ENCODE measurements at places on chromosomes 11 and 22.

DNA sequence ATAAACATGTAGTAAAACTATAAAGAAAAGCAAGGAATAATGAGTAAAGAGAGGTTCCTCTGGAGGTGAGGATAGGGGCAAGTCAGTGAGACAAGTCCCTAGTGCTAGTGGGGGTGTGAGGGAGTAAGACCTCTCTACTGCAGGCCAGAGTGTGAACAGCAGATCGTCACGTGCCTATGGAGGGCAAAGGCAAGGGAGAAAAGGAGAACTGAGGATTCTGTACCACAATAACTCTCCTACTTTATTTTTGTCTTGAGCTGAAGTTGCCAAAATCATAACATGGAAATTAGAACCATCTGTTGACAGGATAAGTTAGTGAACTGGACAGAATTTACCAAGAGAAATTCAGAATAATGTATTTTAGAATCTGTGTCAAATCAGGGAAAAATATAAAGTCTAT lies 77.6 kb downstream of the ENTHD1 start:
- no peak for DNase-seq

GRCh38 chr11:22984045-22984444 lies 123.8 kb upstream of the CCDC179 start:
- no peak for DNase-seq

DNA sequence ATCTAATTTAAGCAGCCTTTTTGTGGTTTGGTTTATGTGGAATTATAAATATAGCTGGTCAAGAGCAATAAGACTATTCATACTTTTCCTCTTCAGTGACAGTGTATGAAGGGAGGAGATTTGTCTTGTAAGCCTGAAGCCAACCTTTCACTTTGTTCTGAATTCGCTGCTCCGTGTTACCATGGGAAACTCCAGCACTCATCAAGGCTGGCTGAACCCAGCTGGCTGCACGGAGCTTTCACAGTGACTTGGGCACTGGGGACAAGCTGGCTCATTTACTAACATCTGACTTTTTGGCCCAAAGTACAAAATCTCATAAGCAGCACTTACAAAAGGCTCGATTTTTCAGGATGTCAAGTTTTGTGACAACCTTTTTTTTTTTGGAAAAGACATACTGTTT lies 120.4 kb upstream of the GRIA4 start:
- DNase-seq, result no peak

- no peak for DNase-seq
Measured at GRCh38 chr11:36622431-36623136, 24.5 kb upstream of the RAG2 start.

DNA sequence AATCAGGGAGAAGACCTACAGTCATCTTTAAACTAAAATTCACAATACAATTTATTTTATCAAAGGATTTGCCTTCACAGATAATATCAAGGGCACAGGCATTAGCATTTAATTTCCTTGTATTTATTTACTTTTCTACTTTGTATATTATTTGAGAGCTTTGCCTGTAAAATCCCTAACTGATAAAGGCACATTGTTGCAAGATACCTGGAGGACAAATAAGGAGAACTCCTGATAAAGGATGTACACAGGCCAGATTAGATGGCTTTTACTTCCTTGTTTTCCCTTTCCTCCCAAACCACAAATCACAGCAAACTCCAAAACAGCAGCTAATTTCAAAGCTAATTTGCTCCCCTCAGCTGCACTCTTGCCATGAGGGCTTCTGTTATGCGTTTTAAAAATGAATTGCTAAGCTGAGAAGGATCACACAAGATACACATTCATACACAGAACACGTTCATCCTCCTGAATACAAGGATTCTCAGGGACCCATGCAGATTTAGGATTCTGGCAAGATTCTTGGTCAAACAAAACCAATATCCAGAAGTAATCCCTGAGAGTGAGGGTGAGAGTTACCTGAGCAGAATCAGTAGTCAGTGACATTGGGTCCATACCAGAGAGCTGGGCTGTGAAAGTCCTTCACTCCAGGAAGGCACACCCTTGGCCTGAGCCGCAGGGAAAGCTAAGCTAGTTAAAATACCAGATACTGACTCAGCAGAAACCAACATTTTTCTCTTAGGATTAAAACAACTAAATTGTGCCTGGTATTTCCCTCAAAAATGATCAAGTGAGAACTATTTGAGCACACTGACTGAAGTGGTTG lies 100.3 kb upstream of the CLPB start:
- no peak for DNase-seq

DNA sequence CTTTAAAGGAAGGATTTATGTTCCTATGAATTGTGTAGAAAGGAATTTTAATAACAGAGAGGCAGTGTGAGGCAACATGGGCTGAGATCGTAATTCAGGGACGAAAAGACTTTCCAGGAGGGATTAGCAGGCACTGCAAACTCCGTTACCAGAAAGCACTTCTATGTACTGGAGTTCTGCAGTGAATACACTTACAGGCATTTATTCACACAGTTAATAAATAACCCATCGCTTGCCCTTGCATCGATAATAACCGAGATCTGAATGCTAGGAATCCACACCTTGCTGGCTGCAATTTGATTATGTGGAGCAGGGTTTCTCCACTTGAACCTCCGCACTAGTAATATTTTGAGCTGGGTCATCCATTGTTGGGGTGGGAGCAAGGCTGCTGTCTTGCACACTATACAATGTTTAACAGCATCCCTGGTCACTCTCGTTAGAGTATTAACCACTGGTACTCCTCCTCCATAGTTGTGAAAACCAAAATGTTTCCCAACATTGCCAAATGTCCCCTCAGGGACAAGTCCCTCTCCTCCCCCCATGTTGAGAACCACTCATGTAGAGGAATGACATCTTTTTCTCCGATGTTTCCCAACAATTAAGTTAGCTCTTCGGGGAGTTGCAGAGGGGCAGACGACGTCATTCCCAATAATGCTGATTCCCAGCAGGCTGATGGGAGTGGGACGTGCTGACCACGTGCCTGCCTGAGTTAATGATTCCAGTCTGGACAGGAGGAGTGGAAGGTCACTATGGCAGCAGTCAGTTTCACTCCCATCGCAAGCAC lies 99.5 kb downstream of the SNX19 start:
- DNase-seq, result no peak

GRCh38 chr11:131462622-131463021 lies 92.2 kb downstream of the NTM start:
- no peak for DNase-seq

- no peak for DNase-seq
Measured at GRCh38 chr11:122306831-122307391, 190.9 kb upstream of the BLID start.

- no peak for DNase-seq
Measured at GRCh38 chr11:68962527-68963250, 18.1 kb downstream of the MRGPRD start.

DNA sequence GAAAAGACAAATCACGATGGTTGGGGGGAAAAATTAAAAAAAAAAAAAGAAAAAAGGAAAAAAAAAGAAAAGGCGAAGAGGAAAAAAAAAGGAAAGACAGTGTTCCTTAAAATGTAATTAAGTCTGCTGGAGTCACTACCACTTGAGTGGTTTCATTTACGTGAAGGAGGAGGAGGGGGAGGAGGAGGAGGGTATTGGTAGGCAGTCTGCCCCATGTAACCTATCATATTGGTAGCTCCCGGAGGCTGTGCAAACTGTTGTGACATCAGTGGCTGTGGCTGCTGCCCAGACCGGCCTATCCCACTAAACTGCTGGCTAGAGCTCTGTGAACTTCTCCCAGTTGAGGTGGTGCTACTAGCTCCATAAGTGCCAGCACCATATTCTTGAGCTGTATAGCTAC lies 17.9 kb downstream of the KDELR3 start:
- no peak for DNase-seq

DNA sequence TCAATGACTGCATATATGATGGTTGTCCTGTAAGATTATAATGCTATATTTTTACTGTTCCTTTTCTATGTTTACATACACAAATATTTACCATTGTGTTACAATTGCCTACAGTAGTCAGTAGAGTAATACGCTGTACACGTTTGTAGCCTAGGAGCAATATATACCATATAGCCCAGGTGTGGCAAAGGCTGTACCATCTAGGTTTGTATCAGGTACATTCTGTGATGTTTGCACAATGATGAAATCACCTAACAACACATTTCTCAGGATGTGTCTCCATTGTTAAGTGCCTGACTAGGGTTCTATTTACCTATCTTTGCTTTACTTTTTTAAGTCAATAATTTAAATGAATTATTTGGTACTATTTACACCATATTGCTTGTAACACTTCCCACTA lies 21.9 kb downstream of the PRR5L start:
- no peak for DNase-seq

- no peak for DNase-seq
Measured at GRCh38 chr11:47047972-47048371, 111.4 kb downstream of the CSTPP1 start.

- DNase-seq, result no peak
Measured at GRCh38 chr22:23203452-23204124, 23.3 kb downstream of the BCR start.

GRCh38 chr11:45405916-45406670 lies 120.0 kb upstream of the SYT13 start:
- no peak for DNase-seq

DNA sequence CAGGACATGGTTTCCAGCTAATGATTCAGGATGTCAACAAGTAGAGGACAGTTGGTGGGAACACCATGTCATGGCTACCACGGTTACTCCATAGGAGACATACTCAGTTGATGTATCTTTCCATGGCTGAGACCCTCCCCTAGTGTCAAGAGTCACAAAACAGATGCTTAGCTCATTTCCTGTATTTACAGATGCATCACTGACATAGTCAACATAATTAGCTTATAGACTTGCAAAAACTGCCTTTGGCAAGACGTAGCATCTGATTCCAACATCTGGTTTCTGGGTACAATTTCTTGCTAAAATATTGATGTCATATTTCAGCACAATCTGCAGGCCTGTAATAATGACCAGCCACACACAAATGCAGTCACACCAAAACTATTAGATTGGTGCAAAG lies 550.3 kb downstream of the FAM181B start:
- DNase-seq, result no peak
